ENCODE measurements at places on chromosomes 11 and 22.

DNA sequence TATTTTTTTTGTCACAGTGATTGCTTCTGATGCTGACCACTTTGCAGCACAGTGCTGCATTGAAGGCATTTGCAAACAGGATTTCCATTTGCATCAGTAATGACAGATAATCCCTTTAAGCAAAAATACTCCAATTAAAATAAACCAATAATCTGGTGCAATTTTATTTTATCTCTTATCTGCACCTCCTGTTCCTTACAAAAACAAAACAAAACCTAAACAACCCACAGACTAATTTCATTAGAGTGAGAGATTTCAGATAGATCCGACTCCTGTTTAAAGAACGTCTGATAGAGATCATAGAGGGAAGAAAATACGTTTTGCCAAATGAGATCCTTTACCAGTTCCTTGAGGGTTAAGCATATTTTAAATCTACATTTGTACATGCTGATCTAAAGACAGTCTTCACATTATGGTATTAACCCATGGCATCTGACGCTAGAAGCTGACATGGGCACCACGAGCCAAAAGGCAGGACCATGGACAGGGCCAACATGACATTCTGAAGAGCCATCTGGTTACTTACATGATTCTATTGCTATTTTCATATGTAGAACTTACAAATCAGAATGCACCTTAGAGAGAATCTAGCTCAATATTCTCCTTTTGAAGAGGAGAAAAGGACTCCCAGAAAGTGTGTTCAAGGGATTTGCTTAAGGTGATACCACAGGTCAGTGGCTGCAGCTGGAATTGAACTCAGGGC, 286.2 kb upstream of the NARS2 start:
- DNase-seq: no peak

GRCh38 chr11:68946416-68947090, 34.2 kb downstream of the MRGPRD start:
- DNase-seq: no peak

GRCh38 chr11:79200398-79201070, 240.3 kb downstream of the TENM4 start:
- no peak for DNase-seq

- DNase-seq: no peak
Measured at GRCh38 chr11:2940147-2940920, 11.1 kb upstream of the PHLDA2 start.

GRCh38 chr22:37428649-37429586, 1.6 kb upstream of the ELFN2 start:
- no peak for DNase-seq

GRCh38 chr11:69892237-69892985, 73.2 kb upstream of the FGF3 start:
- no peak for DNase-seq

- DNase-seq: no peak
Measured at GRCh38 chr11:102614485-102614884, 10.6 kb downstream of the MMP20 start.

DNA sequence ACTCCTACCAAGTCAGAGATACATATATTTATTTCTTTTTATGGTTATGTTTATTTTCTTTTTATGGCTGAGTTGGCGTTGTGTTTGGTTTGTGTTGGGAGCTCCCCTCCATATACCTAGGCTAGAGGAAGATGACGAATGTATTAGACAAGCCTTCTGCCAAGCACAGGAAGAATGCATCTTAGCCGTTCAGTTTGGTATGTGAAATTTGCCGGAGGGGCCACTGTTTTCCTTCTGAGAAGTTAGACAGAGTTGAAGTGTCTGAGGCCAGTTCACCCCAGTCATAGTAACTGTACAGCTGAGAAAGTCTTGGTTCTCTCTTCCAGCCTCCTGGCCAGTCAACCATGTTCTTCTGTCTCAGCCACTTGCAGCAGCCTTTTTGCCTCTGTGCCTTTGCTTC, 29.8 kb downstream of the TEAD1 start:
- DNase-seq: no peak

Measured in activated naive CD4-positive, alpha-beta T cell (primary cell).